GDM1 (cell line): ENCODE measurements at places on chromosomes 7 and 10.

- DNase-seq: no peak
Measured at GRCh38 chr7:145774777-145775176, 341.8 kb upstream of the CNTNAP2 start.

DNA sequence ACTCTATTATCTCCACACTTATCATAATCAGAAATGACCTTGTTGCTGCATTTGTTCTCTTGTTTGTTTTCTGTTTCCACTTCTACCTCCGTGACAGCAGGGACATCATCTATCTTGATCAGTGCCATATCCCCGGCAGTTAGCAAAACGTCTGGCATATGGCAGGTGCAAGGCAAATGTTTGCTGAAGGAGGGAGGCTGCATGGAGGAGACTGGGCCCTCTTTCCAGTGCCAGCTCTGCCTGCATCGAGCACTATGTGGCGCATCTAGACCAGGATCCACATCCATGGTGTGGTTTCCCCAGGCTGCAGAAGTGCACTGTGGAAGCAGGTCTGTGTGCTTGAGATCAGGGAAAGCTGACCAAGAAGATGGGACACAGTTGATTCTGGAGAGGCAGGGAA is 181.2 kb downstream of the KCNMA1 start:
- DNase-seq: no peak

- no peak for DNase-seq
Measured at GRCh38 chr7:3922175-3922635, 621.2 kb downstream of the SDK1 start.

GRCh38 chr7:17158261-17158660 is 140.2 kb upstream of the AHR start:
- no peak for DNase-seq

DNA sequence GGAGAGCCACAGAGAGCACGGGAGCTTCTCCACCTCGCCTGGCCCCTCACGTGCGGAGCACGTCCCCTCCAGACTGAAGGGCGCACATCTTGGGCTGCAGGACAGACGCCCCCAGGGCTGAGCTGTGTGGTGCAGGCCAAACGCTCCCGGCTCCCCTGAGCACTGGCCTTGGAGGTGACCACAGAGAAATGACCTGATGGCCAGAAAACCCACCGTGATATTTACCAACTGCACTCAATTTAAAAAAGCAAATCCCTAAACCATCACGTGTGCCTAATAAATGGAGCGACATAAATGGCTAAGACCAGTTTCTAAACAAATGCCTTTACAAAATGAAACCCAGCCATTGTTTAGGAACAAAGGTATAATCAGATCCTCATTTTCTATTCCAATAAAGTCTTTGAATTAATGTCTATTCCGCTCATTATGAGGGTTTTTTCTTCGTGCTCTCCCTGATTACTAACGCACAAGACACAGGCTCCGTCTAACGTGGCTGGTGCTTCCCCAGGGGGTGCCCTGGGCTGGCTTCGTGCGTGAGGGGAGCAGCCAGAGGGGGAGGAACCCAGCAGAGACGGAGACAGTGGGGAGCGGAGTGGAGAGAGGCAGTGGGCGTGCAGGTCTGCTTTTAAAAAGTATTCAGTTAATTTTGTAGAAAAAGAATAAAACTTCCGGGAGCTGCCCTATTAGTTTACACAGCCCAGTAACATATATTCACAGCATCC is 190.3 kb downstream of the DNAJB6 start:
- no peak for DNase-seq

DNA sequence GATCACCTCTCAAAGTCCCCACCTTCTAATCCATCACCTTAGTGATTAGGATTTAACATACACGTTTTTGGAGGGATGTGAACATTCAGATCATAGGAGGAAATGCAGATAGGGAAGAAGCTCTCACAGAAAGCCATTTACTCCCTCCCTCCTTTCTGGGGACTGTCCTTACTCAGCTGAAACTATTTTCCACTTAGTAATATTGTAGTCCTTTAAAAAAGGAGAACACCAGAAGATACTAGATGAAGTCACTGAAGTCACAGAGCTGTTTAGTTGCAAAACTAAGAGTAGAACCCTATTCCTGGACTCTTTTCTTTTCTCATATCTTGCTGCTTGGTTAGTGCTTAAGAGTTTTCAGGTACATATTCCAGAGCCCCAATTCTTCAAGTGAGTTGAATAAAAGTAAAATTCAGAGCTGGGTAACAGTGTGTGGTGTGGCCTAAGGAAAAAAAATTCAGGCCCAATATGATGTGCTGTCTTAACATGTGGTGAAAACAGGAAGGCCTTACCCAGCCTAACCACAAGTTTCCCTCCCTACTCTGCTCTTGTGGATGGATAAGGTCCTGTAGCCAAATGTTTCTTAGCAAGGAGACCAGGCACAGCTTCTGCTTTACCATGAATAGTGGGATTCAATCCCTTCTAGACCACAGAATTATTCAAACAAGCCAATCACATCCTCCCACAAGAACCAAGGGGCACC is 135.7 kb downstream of the INHBA start:
- peak; percentile 39 for DNase-seq

DNA sequence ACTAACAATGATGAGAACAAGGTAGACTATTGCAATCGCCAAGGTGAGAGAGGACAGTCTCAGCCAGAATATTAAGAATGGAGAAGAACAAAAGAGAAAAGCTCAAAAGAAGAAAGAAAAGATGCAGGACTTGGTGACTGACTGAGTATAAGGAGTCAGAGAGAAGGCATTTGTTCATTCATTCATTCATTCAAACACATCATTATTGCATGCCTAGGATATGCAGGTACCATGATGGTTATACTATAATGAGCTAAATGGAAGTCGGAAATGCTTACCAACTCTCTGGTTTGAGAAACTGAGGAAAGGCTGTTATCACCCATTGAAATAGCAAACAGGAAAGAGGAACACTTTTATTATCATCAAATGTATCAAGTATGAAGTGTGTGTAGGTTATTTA is 180.7 kb downstream of the IMMP2L start:
- DNase-seq: no peak

DNA sequence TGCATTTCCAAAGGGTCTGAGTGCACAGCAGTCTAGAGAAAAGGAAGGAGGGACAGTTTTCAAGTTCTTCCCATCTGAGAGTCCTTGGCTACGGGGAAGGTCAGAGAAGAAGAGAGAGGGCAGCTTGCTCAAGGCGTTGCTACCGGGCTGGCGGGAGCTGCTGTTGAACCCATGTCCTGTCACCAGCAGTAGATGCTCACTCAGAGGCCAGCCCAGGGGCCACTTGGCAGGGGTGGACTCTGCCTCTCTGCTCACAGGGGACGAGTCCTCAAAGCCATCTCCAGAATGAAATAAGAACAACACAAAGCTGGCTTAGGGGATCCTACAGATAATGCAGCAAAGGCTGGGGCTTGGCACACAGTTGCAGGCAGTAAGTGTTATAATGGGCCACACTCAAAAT is 231.5 kb downstream of the TNS3 start:
- no peak for DNase-seq

DNA sequence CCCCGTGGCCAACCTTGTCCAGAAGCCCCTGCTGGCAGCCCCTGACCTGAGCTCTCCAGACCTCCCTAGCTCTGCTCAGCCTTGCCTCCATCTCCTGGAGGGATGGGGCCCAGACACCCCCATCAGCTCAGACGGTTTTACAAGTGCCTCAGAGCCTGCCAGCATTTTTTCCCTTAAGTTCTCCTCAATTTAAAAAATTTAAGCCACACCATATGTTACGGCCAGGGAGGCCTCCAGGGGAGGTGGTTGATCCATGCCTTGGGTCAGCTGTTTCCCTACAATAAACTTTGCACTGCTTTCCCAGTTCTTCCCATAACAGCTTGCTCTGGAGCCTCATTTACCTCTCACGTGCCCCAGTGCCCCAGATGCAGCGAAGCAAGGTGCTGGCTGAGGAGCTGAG is 143.5 kb downstream of the RGS10 start:
- DNase-seq: no peak

- no peak for DNase-seq
Measured at GRCh38 chr7:129144095-129144833, at the start of gene TSPAN33. Gene TSPAN33, plus strand, starts transcription at chr7:129144707. Its CDS starts 274 bp downstream, at chr7:129144981.

DNA sequence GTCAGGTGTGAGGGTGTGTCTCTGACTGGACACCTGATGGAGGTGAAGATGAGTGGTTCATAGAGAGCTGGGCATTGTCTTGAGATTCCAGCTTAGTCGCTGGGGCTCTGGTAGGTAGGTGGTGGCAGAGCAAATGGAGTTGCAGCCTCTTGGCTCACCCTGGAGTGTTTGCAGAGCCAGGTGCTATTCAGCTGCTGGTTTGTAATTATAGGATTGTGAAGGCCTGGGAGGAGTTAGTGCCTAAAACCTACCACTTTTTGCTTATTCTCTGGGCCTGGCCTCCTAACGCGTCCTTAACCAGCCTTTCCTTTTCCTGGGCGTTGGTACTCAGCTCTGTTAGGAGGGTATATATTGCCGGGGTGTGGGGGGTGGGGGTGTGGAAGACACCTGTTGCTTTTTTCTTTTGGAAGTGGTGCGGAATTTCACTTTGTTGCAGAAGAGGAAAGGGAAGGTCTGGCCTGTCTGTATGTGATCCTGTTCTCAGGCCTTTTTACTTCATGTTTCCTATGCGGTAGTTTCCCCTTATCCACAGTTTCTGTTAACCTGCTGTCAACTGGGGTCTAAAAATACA is 3.2 kb downstream of the PPRC1 start:
- no peak for DNase-seq

- DNase-seq: no peak
Measured at GRCh38 chr7:153103202-153103601, 343.6 kb downstream of the ACTR3B start.
